Left lobe of liver (tissue), 2 donors: ENCODE measurements at places on chromosomes 16 and 17. TPM values are rescaled to one million over a fixed set of nuclear protein-coding genes. Genes with fewer than 3 reads are reported as not detected.

CIITA gene
- 1.7 TPM for total RNA-seq

C1QTNF8 gene
- total RNA-seq, result not detected

WFDC1 gene
- total RNA-seq, result 1.4 TPM

CA10 gene
- not detected for total RNA-seq

IKZF3 gene
- 0.63 TPM for total RNA-seq

RAP1GAP2 gene
- total RNA-seq, result 1.9 TPM

CHRNE gene
- 3.1 TPM for total RNA-seq

HBQ1 gene
- not detected for total RNA-seq

LYZL6 gene
- total RNA-seq, result not detected

OSGIN1 gene
- total RNA-seq, result 89.4 TPM

SPATA22 gene
- not detected for total RNA-seq

CDH5 gene
- 13.5 TPM for total RNA-seq

TLCD1 gene
- 4.8 TPM for total RNA-seq

CD300E gene
- 0.08 TPM for total RNA-seq

GRCh38 chr17:12738624-12739023 lies 50.7 kb upstream of the ARHGAP44 start:
- no peak for DNase-seq

GRCh38 chr16:85206472-85207356 lies 94.4 kb upstream of the CIBAR2 start:
- DNase-seq, result no peak

- DNase-seq, result peak; percentile 67
Measured at GRCh38 chr17:31486351-31487062, 95.0 kb downstream of the RAB11FIP4 start.

GRCh38 chr17:5000237-5000639 lies 2.5 kb downstream of the KIF1C start:
- DNase-seq, result peak; percentile 83

- no peak for DNase-seq
Measured at GRCh38 chr16:73616166-73616753, 568.3 kb upstream of the ZFHX3 start.

DNA sequence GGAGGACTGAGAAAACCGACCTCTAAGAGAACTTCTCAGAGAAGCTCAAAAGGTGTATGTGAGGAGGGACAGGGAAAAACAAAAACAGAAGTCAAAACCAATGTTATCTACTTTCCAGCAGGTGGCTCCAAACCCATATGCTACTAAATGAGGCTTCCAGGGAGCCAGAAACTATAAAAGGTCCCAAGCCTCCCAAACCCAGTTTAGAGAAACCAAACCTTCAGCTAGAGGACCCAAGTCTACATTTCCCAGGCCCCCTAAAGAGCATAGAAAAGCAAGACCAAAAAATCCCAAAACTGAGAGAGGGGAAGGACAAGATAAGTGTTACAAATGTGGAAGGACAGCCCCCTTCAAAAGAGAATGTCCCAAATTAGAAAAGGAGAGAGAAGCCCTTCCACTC lies 3.7 kb downstream of the HPR start:
- DNase-seq, result no peak

GRCh38 chr16:47110939-47111338 lies 32.8 kb downstream of the NETO2 start:
- DNase-seq, result no peak

DNA sequence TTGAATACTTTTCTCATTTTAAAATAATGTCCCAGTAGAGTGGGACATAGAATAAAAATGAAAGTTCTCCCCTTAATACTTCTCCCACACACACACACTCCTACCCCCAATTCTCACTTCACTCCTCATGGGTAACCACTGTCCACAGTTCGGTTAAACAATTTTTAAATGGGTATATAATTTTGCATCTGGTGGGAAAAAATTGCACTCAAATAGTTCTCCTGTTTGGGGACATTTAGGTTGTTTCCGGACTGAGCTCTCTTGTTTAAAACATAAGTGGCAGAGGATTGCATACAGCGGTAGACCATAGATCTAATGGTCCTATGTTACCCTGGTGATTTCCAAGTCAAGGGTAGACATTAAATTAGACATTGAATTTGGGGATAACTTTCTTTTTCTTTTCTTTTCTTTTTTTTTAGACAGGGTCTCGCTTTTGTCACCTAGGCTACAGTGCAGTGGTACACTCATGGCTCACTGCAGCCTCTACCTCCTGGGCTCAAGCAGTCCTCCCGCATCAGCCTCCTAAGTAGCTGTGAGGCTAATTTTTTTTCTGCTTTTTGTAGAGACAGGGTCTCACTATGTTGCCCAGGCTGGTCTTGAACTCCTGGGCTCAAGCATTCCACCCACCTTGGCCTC lies 138.3 kb downstream of the SOCS1 start:
- no peak for DNase-seq

DNA sequence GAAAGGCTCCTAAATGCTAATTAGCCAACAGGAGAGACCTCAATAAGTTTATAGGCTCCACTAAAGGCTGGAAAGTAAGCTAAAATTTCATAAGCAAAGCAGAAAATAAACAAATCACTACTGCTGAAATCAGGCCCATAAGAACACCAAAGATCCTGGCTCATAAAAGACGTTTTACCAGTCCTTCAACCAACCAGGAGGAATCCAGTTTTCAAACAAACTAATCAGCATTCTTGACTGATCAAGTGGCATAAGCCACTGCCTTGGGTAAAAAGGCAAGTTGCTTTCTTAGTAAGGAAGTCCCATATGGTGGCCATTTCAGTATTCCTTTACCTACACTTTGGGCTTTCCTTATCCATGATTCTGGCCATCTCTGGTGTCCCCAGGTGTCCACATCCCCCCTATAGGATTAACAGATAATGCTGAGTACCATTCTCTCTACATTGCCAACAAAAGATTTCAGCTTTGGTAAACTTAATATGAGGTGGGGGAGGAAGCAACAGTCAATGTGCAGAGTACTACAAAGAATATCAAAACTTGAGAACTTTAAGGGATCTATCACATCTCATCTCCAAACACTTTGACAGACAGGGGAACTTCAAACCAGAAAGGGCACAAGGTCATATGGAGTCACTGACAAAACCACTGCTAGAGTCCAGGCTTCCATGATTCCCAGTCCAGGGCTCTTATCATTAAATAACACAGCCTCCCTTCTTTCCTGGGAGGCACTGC lies 1.3 kb downstream of the TOM1L2 start:
- DNase-seq, result no peak

GRCh38 chr17:82064433-82065192 lies 991 bp downstream of the DUS1L start:
- DNase-seq, result no peak

GRCh38 chr17:83143817-83144231 lies 64.4 kb downstream of the METRNL start:
- peak; percentile 33 for DNase-seq

GRCh38 chr16:27223226-27223610 lies 19.9 kb downstream of the KDM8 start:
- DNase-seq, result no peak

DNA sequence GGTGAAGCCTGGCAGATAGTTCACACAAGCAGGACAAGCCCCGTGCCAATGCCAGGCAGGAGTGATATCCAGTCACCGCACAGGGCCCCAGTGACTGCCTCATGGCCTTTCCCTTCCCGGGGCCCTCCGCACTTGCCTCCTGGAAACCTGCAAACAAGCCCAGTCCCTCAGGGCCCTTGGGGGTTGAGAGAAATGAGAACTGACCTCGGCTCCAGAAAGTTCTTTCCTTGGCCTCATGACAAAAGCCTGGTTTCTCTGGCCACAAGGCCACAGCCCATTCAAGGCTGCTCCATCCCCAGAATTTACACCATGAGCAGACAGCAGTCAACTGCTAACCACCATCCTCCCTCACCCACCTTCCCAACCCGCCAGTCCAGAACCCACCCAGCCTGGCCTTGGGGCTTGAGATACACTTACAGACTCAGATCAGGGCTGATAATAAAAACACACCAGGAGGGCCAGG lies 77.6 kb downstream of the CCDC182 start:
- peak; percentile 38 for DNase-seq

DNA sequence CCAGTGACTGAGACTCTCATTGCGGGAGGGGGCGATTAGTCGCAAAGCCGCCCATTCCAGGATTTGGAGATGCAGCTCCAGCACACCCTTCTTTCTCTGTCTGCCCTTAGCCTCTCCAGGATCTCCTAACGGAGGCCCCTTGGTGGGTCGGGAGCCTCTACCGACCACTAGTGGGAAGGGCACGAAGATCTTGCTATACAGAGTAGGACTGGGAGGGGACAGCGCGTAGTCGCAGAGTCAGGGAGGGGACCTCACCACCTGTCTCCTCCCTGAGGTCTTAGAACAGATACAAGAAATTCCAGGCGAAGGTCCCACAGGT lies 588 bp upstream of the SMTNL2 start:
- no peak for DNase-seq

GRCh38 chr16:30698816-30699614 lies at the start of gene SRCAP:
Gene SRCAP, plus strand, starts transcription at chr16:30699171. Its CDS starts 1,654 bp downstream, at chr16:30700825.
- peak; percentile 94 for DNase-seq

GRCh38 chr16:56075732-56076388 lies 115.4 kb upstream of the GNAO1 start:
- no peak for DNase-seq

GRCh38 chr16:70527315-70527996 lies 3.8 kb downstream of the SF3B3 start:
- no peak for DNase-seq

- DNase-seq, result peak; percentile 1
Measured at GRCh38 chr17:28268610-28269313, 50.2 kb upstream of the TMEM97 start.

- DNase-seq, result no peak
Measured at GRCh38 chr17:13678361-13678760, 76.6 kb upstream of the HS3ST3A1 start.
